Right ventricle myocardium inferior (tissue), 1 donor: ENCODE measurements at places on chromosomes 16 and 17. TPM values are rescaled to one million over a fixed set of nuclear protein-coding genes. Genes with fewer than 3 reads are reported as not detected.

Gene CLEC3A
- total RNA-seq: not detected

GRCh38 chr16:89319886-89320781 lies 102.6 kb downstream of the ZNF778 start:
- peak; percentile 76 for DNase-seq

DNA sequence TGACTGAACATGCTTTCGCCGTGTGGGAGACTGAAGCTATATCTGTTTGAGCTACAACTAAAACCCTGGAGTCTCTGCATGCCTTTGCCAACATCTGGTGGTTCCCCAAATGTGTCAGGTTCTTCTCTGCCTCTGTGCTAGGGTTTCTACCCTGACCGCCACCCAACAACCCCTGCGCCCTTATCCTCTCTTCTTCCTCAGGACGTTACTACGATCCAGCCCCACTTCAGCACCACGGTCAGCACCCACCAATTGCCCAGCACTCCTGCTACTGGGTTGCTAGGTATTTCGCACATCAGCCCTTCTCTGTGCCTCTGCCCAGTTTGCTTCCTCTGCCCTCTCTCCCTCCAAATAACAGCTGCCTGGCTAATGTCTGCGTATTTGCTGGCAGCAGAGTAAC lies 106.3 kb upstream of the HSBP1 start:
- DNase-seq: no peak

- no peak for DNase-seq
Measured at GRCh38 chr17:22516861-22517636, 824.7 kb downstream of the KCNJ18 start.

Gene KRT31
- not detected for total RNA-seq

GRCh38 chr17:6681671-6682070 lies 30.1 kb downstream of the C17orf100 start:
- DNase-seq: no peak

Gene DYNC1LI2
- total RNA-seq: 76.6 TPM

DNA sequence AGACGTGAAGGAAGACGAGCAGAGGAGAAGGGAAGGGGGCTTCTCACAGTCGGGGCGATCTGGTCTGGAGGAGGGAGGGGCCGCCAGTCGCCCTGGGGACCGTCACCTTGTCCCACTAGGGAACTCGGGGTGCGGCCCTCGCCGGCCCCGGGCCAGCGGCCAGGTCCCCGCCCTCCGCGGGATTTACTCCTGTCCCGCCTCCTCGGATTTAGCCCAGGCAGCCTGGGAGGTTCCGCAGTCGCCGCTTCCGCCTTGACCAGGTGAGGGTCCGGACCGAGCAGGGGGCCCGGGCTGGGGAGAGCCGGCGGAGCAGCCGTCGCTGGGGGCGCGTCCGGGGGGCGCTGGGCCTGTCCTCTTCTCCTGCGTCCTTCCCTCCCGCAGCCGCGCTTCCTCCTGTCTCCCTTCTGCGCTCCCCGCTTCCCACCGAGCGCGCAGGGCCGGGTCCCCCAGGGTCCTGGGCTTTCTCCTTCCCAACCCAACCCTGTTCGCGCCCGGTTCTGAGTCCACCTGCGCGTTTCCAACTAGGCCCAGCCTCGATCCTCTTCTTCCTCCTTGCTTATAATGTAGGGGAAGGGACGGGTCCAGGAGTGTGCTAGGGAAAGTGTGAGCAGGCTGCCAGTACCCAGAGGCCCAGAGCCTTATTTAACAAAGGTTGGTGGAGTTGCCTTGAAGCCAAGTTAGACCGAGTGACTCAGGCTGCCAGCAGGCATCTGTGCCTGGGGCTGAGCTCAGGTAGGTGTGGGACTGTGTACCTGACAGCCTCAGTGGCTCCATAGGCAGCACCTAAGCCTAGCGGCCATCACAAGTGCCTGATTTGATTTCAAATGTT lies at the start of gene TNK1:
TSS of gene TNK1 (plus strand) at position 235 of the 829 bp plus-strand sequence. CDS start 1,838 bp downstream, outside the sequence.
- peak; percentile 75 for DNase-seq
